NCI-H1105 (cell line): ENCODE measurements at places on chromosomes 2 and 18.

- no peak for DNase-seq
Observed at GRCh38 chr2:73244580-73244979, 10.5 kb downstream of the CCT7 start.

- DNase-seq: no peak
Observed at GRCh38 chr2:9629222-9630116, 1.3 kb downstream of the YWHAQ start.

- DNase-seq: no peak
Observed at GRCh38 chr2:3314626-3315025, 63.0 kb downstream of the EIPR1 start.

- DNase-seq: peak; percentile 34
Observed at GRCh38 chr2:105179469-105180372, 61.8 kb upstream of the GPR45 start.

DNA sequence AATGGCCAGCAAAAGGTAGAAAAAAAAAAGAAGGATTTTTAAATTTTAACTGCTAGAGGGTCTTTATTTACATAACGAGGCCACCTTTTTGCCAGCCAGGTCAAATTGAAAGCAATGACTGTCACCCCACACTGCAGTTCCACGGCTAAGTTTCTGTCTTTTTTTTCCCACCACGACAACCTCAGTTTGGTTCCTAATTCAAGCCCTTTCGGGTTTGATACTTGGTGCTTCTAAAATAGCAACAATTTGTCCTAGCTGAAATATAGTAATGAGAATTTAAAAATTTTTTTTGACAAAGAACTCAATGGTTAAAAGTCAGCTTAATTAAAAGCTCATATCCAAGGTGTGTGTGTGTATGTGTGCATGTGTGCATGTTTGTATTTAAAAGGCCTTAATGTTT lies 16.4 kb upstream of the NMS start:
- no peak for DNase-seq

GRCh38 chr2:221085936-221086335 lies 486.2 kb downstream of the EPHA4 start:
- no peak for DNase-seq

DNA sequence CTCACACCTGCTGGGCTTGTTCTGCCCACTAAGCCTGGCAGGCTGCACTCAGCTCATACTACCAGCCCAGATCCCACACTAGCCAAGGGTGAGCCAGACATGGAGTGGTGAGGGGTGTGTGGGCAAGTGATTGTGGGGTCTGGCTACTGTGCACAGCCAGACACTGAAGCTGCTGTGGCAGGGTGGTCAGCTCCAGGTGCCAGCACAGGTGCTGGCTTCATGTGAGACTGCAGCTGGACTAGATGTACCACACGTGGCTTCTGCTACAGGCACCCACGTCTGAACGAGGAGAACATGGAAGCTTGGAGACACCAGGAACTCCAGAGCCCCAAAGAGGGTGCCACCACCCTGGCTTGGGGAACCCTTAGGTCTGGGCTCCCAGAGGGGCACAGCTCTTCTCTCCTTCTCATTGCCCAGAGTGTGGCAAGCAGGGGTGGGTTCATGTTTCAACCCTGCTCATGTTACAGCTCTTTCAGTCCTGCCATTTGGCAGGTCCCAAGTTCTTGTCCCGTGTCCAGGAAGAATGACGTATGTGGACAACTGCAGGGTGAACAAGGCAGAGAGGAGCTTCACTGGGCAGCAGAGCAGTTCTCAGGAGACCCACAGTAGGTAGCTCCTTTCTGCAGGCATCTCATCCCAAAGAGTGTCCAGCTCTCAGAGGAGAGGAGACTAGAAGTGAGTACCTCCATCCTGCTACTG lies 1624.2 kb upstream of the TMEFF2 start:
- DNase-seq: no peak

DNA sequence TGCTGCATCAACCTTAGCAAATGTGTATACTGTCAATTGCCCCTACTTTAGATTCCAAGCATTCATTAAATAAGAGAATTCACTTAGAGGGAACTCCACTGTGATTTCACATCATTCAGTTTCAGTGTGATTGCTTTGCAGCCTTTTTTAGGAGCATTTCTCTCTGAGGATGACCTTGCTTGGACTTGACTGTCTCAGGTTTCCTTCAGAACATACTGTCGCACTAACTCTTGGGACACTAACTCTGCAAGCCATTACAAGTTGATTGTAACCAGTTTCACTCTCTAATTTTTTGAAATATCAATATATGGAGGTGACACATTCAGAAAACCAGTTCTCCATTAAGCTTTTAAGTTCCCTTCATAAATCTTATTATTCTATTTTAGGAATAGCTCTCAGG lies 6.6 kb upstream of the ZCCHC2 start:
- DNase-seq: no peak

GRCh38 chr2:165573534-165574461 lies 104.3 kb downstream of the CSRNP3 start:
- DNase-seq: peak; percentile 70

DNA sequence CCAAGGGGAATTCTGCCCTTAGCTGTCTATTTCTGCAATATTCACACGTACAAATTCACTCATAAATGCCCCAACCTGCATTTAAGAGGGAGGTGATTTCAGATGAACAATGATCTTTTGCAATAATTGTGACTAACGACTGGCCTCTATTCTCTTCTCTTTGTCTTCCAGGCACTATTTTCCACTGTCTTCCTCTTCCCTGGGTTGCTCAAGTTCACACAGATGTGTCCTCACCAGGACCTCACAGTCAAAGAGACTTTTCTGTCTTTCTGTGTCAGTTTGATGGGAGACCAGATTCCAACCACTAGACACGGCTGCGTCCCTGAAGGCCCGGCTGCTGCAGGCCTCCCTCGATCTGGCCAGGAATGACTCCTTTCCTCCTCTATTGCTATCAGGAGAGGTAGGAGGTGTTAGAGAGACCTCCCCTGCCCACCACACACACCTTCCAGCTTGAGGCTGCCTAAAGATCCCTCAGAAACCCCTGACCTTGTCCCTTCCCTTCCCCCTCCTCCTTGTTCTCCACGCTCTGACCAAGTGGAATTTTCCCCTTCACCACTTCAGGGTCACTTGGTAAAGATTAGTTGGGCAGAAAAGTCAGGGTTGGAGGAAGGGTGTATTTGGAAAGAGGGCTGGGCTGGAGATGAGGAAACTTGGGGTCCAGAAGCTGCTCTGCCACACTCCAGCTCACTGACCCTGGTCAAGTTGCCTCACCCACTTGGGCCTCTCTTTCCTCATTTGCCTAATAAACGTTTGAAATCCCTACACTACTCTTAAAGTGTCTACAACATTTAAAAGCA lies 109.2 kb upstream of the COPS8 start:
- DNase-seq: no peak

GRCh38 chr2:53445383-53446070 lies 322.1 kb upstream of the CHAC2 start:
- DNase-seq: no peak

DNA sequence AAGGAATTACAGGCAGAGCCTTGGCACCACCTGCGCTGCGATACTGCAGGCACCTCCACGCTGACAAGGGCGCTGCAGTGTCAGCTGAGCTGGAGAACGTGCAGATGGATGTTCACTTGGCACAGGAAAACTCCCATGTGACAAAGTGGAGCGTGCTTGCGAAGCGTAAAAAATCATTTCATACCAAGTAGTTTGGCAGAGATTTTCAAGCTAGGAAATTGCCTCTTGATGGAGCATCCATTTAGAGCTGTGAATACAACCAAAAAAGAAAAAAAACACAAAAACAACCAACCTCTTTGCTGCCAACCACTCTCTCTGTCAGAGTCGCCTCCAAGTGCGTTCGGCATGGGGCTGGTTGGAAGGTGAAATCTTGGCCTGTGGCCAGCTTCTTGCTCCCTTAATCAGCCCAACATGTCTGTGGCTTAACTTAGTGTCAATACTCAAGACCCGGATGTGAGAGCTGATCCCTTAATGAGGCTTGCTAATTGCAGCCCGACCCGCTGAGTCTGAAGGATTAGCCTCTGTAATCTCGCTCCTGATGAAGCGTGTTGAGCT lies 38.1 kb downstream of the ACOXL start:
- peak; percentile 85 for DNase-seq

- DNase-seq: no peak
Observed at GRCh38 chr2:17877811-17878280, 621 bp upstream of the KCNS3 start.

DNA sequence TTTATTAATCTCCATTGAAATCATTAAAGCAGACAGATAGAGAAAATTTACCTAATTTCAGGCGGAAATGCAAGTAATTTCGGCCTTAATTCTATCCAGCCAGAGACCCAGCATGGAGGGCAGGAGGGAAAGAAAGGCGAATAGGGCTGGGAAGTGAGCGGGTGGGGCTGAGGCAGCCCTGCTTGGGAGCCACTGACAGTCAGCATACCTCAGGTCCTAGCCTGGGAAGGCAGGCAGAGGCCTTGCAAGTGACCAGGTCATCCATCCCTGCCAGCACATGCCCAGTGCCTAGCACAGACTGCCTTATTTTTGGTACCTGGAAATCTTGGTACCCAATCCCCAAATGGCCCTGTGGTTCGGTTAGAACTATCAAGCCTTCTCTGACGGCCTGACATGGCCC lies 1.5 kb downstream of the GDF7 start:
- DNase-seq: no peak
